Stimulated activated naive CD8-positive, alpha-beta T cell treated with anti-CD3 and anti-CD28 coated beads, Interleukin-15, amount 100 ng/mL, for 72 hours (primary cell): ENCODE measurements at places on chromosomes 3 and 15.

GRCh38 chr3:87206635-87207034 lies 20.5 kb upstream of the CHMP2B start:
- DNase-seq: no peak

DNA sequence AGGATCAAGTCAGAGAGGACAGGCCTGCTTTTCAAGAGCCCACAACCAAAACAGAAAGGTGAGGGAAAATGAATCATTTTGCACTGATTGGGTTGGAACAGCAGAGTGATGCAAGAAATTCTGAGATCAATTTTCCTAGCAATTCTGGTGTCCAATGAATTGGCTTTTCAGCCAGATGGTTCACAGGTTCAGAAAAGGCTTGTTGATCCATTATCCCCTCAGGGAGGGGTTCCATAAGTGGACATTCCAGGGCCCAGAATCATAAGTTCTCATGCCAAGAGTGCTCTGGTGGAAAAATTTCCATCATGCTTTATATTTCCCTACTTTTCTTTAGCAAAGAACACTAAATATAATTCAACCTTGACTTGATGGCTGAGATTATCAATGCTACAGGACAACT lies 16.2 kb downstream of the RBP2 start:
- no peak for DNase-seq

DNA sequence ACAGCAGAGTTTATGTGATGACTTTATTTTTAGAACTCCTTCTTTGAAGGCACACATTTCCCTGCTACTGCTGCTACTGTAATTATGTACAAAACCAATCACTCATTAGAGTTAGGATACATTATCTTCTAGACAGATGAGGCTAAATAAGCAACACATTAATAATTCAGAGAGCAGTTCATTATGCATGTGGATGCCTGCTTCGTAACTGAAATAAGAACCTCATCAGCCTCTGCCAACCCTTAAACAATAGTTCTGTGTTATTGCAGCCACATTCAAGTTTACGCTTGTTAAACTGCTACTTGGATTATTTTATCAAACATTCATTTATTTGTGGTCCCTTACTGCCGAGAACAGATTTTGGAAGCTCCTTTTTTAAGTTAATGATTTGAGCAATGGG lies 52.5 kb upstream of the C15orf61 start:
- DNase-seq: no peak

DNA sequence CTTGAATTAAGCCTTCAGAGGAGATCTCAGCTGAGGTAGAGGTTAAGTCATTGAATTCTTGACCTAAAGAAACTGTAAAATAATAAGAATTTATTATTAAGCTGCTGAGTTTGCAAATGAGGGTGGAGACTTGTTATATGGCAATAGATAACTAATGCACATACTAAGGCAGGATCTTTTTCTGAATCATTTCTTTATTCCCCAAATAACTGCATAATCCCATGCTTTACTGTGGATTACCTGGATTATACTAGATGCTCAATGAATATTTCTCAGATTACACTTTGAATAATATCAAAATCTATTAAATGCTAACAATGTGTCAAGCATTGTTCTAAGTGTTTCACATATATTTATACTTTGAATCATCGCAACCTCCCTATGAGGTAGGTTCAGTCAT lies 532.5 kb downstream of the NAALADL2 start:
- DNase-seq: no peak

DNA sequence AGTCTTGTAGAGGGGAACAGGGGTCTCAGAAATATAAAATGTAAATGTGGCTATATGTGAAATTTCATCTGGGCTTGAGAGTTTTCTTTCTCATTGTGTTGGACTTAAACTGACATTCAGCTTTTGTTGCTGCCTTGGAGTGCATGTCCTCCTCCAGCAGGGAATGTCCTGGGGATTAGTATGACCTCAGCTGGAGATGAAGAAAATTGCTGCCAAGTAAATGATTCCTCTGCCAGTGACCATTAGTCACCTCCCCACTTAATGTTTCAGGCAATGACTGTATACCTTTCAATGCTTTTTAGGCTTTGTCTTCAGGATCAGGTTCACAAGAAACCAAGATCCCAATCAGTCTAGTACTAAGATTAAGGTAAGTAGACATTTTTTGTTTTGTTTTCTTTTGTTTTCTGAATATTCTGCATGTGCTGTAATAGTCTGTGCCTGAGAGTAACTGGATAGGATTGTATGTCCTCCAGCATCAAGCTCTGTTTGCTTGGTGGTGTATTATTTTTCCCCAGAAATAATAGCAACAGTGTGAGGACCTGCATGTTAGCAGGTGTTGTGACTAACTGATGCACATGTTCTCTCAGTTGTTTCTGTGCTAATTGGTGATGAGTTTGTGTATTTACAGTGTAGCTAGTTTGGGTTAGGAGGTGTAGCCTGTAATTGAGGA lies 18.1 kb upstream of the SLC22A13 start:
- no peak for DNase-seq

GRCh38 chr3:116256843-116257485 lies 188.3 kb downstream of the LSAMP start:
- no peak for DNase-seq

DNA sequence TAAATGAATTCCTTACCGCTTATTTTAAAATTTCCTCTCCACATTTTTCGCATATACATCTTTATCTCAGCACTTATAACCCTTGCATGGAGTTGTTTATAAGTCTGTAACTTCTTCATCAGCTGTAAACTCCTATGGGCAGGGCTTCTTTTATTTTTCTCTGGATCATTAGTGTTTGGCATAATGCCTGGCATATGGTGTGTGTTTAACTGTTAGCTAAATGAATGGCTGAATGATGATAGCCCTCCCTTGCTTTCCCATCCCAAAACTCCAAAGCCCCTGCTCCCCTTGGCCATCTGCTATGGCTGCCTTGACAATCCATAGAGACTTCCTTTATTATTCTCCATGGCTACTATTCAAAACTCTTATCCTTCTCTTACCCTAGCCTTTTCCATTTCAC lies 48.1 kb upstream of the SEMA6D start:
- no peak for DNase-seq

GRCh38 chr3:47892286-47893040 lies 89.5 kb downstream of the DHX30 start:
- no peak for DNase-seq

DNA sequence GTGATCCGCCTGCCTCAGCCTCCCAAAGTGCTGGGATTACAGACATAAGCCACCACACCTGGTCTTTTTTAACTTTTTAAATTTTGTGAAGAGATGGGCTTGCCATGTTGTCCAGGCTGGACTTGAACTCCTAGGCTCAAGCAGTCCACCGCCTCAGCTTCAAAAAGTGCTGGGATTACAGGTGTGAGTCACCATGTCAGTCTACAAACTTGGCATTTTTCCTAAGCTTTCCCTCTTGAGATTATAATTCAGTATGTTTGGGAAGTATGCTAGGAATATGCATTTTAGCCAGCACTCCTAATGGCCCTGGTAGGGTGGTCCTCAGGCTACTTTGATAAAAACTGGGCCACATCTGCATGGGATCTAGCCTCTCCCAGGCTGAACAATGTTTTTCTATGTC lies 4.4 kb downstream of the WDR73 start:
- no peak for DNase-seq

GRCh38 chr3:39130026-39130425 lies 22.5 kb downstream of the TTC21A start:
- no peak for DNase-seq

DNA sequence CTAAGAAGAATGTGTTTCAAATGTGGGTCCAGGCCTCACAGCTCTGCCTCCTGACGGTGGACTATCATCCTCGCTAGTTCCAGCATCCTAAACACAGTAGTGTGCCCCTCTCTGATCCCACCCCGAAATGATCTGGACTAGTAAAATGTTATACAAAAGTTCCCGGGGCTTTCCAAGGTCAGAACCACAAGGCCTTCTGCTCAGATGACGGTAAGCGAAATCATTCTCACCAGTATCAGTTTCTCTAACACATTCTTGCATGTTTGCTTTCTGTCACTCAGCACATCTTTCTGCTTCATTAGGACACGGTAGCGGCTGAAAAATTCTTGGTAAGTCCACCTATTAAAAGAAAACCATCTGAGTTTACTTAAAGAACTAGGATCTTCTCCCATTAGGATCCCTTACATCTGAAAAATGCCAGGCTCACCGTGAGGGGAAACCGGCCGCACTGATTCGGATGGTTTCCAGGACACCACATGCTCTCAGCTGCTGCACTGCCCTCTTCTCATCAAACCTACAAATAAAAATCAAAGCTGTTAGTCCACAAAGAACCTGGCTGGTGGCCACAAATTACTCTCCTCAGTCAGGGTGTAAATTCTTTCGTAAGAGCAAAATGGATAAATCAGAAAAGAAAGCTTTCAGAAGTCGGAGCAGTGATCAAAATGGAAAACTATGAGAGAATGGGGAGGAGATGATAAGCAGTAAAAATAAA lies 83.9 kb upstream of the MYO5C start:
- no peak for DNase-seq

DNA sequence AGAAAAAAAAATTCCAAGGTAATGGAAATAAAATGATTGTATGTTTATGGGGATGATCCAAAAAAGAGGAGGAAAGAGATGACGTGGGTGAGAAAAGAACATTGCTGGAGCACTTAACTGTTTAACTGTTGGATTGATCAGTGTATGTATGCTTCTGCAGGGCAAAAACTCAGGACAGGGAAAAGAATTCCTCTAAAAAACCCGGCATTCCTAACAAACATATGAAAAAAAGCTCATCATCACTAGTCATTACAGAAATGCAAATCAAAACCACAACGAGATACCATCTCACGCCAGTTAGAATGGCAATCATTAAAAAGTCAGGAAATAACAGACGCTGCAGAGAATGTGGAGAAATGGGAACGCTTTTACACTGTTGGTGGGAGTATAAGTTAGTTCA lies 1.6 kb upstream of the PHLDB2 start:
- no peak for DNase-seq

DNA sequence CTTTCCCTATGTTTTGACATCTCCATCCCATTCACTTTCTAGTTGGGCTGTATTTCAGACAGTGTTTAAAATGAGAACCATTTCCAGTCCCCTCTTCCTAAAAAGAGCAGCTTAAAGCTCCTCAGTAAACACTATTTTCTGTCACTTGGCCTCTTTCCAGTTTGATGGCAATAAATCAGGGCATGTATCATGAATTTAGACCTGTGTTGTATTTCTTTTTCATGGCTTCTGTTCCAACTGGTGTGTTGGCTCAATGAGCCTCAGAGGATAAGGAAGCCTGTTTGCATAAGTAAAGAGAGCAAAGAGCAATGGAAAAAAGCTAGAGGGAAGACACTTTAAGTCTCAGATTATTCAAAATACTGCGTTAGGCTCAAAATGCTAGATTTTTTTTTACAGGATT lies 7.2 kb downstream of the CCDC80 start:
- DNase-seq: no peak

DNA sequence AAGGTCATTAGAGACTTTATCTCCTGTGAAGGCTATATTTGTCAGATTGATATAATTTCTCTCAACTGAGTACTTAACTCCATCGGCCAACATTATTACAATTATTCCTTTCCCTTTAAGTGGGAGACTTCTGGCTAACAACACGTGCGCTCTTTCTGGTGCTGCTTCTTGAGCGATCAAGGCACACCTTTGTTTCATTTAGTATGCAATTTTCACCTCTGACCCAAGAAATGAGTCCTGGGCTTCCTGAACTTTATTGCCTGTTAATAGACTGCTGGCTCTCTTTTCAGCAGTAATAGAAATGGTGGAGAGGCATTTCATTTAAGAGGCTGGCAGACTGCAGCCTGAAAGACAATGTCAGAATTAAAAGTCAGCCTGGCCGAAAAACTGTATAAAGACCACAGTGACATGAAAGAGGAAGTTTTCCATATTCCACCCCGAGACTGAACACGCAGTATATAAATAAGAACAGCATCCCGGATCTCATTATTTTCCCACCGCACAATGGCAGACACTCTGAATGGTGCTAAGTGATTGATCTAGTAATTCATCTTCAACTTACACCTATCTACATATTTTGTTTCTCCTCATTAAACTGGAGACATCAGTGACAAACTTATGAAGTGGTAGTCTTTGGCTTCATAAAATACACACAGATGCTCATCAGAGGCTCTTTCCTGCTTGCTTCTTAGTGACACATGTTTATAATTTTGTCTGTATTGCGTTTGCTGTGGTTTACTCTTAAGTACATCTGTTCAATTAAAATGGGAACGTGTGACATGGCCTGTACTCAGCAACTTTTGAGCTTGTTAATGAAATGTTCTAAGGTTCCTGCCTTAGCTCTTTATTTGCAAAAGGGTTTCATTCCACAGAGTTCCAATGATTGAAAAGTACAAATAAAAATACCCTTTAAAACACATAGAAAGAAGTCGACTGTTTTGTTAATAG lies 299.9 kb downstream of the MECOM start:
- no peak for DNase-seq

- no peak for DNase-seq
Observed at GRCh38 chr3:126300761-126301481, 56.3 kb downstream of the KLF15 start.

DNA sequence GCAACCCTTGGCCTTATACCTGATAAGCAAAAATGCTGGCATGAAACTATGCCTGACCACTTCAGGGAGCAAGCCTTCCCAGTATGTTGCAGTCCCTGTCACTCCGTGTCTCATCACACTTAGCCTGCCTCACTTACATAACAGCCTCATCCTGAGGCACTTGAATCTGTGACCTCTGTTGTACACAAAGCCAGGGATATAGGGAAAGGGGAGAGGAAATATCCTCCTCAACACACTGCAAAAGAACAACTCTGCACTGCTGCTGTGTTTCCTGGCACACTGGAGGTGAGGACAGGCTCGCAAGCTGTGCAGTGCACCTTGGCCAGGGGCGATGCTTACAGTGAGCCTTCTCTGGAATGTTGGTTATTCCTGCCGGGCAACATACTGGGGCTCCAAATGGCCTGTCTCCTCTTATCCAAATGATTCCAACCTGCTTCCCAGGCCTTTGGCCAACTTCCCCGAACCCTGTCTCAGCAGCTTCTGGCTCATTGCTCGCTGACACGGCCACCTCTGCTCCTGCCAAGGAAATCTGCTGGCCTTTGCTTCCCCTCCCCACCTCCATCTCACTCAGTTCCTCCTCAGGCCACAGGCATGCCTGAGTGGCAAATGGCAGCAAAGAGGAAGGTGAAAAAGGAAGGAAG lies 109.2 kb downstream of the CD47 start:
- DNase-seq: no peak

- DNase-seq: no peak
Observed at GRCh38 chr3:180391001-180391400, 211.0 kb upstream of the TTC14 start.

DNA sequence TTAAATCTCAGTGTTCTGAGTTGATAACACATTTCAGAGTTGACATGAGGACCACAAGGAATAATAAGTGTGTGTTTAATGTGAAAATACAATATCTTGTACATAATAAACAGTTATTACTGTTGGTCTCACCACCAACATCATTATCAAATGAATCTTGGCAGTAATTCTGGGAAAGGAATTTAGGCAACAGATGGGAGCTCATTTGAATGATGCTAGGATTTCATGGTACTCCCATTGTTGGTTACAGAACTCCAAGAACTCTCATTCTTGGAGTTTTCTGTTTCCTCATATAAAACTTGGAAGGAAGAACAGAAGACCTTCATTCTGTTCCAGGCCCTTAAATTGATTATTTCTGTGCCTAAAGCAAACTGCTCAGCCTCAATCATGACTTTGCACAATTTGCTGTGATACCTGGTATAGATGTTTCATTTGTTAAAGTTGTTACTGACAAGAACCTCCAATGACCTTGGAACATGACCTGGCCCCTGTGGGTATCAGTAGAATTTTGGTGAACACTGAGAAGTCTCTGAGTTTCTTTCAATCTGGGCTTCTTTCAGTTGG lies 385.8 kb downstream of the LPP start:
- DNase-seq: no peak
